ENCODE measurements at places on chromosomes 2 and 18. TPM values are rescaled to one million over a fixed set of nuclear protein-coding genes. Genes with fewer than 3 reads are reported as not detected.

The CXCR1 gene
- not detected for polyA plus RNA-seq

The ACMSD gene
- 0.92 TPM for polyA plus RNA-seq

GRCh38 chr2:96203130-96204028, 5.2 kb downstream of the STARD7 start:
- no peak for DNase-seq

The NT5DC4 gene
- polyA plus RNA-seq, result not detected

- no peak for DNase-seq
These were observed 11.6 kb upstream of the SPTBN1 start for GRCh38 chr2:54444503-54444902.

The PTRHD1 gene
- polyA plus RNA-seq, result 44.2 TPM

The KCNIP3 gene
- 7.1 TPM for polyA plus RNA-seq

DNA sequence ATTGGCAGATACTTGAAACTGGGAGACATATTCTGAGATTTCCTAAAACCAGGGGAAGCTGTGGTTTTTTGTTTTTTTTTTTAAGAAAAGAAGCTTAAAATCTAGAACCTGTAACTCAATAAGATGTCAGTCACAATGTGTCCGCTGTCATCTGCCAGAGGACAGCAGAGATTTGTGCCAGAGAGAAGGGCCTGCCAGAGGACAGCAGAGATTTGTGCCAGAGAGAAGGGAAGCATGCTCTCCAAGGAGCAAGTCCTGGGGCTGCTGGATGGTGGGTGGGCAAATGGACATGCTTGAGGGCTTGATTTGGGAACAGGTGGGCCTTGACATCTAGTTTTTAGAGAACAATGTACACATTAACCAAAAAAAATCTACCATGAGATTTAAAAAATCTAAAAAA, 77.9 kb downstream of the CCDC93 start:
- DNase-seq, result no peak

The RFTN2 gene
- polyA plus RNA-seq, result 21.4 TPM

The ARHGAP25 gene
- polyA plus RNA-seq, result not detected

DNA sequence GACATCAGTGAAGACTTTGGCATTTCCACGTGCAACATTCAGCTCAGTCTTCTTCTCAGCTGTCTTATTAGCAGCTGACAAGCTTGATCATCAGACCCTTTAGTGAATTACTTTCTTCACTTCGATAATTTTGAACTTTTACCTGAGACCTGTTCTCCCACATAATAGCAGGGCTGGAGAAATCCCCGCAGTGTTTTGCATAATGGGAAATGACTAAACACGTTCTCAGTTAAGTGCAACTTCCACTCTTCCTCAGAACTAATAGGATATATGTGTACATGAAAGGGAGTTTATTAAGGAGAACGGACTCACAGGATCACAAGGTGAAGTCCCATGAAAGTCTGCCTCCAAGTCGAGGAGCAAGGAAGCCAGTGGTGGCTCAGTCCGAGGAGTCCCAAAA, 28.8 kb upstream of the MBP start:
- no peak for DNase-seq

The POU3F3 gene
- polyA plus RNA-seq, result 1.1 TPM

DNA sequence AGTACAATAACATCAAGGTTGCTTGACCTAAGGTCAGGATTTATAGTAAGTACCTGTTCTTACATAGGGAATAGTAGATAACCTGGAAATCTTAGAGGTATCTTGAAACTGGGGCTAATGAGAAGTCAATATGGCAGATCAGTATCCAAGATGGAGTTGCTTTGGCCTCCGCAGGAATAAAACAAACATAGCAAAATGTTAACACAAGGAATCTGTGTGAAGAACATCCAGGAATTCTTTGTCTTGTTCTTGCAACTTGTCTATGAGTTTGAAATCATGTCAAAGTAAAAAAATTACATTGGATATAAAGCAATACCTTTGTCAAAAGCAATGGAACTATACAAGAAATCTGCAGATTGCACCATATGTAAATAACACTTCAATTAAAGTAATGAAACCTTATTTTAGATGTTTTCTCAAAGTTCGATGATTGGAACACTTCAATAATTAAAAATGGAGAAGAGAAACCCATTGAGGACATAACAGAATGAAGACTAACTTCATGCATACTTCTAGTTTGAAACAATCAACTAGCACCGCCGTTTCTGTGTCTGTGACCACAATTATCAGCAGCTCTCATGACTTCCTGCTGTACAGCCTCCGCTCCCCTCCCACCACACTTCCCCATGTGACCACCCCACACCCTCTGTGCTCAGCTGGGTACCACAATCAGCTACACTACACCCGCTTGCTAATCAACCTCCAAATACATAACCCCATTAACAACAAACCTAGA, 27.6 kb downstream of the C2orf76 start:
- DNase-seq, result no peak

The SATB2 gene
- polyA plus RNA-seq, result 2.0 TPM

- DNase-seq, result no peak
These were observed 415.3 kb upstream of the VWC2L start for GRCh38 chr2:213995400-213996105.

DNA sequence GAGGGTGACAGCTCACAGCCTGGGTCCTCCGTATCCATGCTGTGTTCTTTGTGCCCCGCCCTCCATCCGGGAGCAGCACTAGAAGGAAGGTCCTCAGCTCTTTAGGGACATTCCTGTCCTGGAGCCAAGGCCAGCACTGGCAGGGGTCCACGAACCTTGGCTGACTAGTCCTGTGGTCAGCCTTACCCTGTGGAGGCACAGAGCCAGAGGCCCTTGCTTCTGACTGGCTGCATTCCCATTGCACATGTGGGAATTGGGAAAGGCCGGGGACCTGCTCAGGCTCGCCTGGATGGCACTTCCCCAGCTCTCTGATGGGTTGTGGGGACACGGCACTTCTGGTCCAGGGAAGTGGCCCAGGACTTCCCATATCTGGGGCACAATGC, 24.9 kb upstream of the RHOB start:
- DNase-seq, result no peak

DNA sequence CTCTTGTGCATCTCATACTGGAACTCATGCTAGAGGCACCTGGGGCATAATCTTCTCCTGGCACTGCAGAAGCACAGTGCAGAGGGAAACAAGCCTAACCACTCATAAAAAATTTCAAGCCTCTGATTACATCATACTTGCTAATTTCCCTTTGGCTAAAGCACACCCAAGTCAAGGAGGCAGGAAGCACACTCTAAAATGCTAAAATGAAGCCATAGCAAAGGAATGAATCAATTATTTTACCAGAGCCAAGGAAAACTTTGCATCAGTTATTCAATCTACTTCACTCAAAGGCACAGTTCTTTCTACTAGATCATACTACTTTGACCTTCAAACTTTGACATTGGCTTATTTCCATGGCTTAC, 79.6 kb upstream of the SPOPL start:
- no peak for DNase-seq

DNA sequence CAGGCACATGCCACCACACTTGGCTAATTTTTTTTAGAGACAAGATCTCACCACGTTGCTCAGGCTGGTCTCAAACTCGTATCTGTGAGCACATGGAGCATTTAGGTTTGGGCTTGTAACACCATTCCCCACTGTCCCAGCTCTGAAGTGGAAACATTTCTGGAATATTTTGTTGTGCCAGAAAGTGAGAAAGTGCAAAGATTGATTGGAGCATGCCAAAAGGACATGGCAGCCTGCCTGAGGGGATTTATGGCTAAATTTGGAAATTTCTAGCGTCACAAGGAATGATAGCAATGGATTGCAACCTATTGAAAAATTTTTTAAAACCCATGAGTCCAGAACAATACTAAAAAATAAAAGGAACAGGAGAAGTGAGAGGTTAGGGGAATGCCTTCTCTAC, 136.8 kb downstream of the ESCO1 start:
- DNase-seq, result no peak

The C2orf76 gene
- polyA plus RNA-seq, result 14.3 TPM

DNA sequence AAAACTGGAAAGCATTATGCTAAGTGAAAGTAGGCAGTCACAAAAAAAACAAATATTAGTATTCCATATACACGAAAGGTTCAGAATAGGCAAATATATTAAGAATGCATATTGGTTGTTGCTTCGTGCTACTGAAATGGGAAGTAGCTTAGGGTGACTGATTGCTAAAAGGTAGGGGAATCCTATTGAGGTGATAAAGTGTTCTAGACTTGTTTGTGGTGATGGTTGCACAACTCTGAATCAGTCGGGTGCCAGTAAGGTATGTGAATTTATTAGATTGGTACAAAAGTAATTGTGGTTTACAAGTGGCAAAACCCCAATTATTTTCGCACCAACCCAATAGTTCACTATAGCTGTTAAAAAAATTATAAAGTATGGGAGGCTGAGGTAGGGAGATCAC, 20.7 kb downstream of the USP34 start:
- no peak for DNase-seq

The USP14 gene
- 68.9 TPM for polyA plus RNA-seq

DNA sequence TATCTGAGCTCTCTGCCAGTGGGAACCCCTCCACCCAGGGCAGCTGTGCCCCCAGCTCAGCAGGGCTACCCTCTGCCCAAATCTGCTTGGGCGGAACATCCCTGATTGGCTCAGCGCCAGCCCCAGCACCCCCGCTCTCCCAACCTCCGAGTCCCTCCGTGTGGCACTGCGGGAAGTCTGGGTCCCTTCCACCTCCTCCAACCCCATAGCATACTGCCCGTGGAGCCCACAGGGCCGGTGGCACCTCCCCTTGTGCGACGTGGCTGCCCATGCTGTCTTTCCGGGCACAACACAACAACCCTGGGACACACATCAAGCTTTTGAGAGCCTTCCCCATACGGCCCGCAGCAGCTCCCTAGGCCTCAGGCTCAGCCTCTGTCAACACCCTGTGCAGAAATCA, 55.8 kb upstream of the NCK2 start:
- no peak for DNase-seq

- no peak for DNase-seq
These were observed 1835.5 kb upstream of the LRRTM1 start for GRCh38 chr2:82139979-82140611.

The CROCC2 gene
- polyA plus RNA-seq, result 0.29 TPM

DNA sequence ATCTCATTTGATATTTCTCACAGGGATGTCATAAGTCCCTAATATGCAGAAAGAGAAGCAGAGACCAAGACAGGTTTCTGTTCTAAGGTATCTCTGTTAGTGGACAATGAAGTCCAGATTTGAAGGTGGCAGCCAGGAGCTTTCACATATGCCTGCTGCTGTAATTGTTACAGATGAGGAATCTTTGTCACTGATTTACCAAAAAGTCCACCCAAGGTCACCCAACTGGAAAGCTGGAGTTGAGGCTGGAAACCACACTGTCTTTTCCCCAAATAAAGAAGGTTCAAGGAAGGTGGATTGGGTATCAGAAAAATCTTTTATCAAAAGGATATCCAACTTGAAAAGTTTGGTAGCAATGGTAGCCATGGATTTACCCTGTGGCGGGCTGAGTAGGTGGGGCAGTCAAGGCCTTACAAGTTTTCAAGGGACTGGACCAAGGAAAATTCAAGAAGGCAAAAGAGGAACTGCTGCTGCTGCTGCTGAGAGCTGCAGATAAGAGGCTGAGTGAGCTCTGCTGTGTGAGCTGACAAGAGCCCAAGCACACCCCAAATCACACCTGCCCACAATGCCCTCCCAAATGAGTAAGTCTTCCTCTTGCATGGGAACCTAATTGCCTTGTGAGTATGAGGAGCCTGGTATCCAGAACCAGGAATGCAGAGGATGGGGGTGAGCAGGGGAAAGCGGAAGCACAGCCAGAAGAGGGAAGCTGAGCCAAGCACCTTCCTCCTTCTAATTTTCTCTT, 241.2 kb downstream of the ANAPC1 start:
- DNase-seq, result no peak

The MYL1 gene
- polyA plus RNA-seq, result 8,748 TPM

- DNase-seq, result no peak
These were observed 2.8 kb upstream of the LRRFIP1 start for GRCh38 chr2:237624565-237624964.

The SIX3 gene
- polyA plus RNA-seq, result not detected

DNA sequence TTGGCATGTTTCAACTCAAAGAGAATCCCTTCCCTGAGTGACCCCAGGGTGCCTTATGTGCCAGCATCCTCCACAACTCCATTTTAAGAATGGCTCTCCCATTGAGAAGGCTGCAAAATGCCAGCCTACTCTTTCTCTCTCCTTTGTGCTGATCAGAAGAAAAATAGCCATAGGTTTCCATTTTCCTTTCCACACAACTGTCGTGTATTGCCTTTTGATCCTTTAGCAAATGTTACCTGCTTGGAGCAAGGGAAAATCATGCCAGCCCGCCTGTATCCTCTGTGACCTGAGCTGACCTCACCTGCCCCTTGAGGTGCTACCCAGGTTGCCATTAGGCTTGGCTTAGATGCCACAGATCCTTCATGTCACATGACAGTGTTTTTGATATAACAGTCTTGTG, 38.8 kb downstream of the DPYSL5 start:
- no peak for DNase-seq

The STON1 gene
- 9.5 TPM for polyA plus RNA-seq
